ENCODE measurements at places on chromosomes 11 and 22.

GRCh38 chr11:95338430-95338991, 107.5 kb upstream of the SESN3 start:
- DNase-seq: peak; percentile 96

DNA sequence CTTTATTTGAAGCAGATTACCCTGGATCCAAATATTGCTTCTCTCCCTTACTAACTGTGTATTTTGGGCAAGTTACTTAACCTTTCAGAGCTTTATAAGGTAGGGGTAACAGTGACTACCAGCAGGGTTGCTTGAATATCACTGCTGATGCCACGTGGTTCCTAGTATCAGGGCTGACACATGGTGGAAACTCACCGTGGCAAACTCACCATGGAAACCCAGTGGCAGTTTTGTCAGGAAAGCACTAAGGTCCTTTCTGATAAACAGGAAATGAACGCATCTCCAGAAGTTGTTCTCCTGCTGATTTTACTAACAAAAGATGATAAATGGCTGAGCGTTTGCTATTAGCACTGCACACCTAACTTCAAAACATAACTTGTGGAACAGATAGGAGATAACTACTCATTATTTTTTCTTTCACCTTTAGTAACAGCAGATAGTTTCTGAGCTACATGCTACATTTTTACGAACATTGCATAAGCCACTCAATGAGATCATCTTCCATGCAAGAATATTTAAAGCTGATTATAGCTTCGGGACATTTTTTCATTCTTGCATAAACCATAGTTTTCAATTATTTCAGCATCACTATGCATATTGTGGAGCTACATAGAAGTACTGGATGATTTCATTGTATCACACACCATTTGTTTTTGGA, 59.7 kb upstream of the RAG2 start:
- DNase-seq: no peak

DNA sequence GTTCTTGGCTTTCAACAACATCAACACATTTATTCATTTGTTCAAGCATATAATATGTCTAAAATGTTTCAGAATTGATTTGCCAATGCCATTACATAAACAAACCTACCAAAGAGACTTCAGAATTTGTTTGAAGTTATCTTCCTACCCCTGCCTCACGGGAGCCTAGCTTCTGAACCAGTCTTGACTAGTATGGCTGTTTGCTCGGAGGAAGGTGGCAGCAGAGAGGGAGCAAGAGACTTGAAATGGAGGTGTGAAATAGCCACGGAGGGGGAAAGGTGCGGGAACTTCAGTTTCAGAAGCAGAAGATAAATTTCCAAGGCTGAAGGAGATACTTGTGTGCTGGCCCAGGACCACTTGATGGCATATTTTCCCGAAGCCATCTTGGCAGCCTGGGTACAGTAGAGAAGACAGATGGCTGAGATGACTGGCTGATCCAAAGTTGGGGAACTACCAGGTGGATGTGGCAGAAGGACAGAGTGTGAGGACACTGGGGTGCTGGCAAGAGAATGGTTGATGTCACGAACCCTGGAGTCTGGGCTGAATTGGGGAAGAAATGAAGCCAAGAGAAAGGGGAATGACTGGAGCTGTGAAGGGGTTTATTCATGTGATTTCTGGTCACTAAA, 14.0 kb upstream of the MTCH2 start:
- DNase-seq: no peak

GRCh38 chr11:58647866-58648265, 25.4 kb downstream of the CNTF start:
- DNase-seq: no peak

- DNase-seq: no peak
Observed at GRCh38 chr22:47062126-47062525, 299.7 kb downstream of the TBC1D22A start.

DNA sequence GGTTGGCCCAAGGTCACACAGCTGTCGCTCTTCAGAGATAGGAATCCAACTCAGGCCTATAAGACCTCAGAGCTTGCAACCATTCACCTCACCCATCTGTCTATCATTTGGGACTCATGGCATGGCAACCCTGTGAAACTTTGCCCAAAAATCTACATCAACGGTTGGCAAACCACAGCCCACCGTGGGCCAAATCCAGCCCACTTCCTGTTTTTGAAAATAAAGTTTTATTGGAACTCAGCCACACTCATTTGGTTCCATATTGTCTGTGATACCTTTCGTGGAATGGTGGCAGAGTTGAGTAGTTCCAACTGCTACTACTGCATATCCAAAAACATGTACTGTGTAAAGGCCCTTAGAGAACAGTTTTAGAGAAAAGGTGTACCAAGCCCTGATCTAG, 307.8 kb downstream of the MN1 start:
- DNase-seq: no peak
